ENCODE measurements at places on chromosomes 5 and 9.

DNA sequence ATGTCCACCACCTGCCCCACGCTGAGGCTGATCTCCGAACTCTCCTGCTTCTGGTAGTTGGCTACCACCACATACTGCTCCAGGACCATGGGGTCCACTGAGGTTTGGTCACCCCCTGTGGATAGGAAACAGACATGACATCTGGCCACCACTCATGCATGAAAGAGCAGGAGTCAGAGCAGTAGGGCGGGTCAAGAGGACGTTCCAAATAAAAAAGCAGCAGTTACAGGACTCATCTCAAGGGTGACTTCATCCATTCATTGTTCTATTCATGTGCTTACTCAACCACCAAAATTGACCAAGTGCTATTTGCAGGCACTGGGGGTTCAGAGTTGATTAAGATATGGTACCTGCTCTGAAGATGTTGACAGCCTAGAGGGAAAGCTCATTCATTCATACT, 79.2 kb upstream of the UBTD2 start:
- DNase-seq = no peak

DNA sequence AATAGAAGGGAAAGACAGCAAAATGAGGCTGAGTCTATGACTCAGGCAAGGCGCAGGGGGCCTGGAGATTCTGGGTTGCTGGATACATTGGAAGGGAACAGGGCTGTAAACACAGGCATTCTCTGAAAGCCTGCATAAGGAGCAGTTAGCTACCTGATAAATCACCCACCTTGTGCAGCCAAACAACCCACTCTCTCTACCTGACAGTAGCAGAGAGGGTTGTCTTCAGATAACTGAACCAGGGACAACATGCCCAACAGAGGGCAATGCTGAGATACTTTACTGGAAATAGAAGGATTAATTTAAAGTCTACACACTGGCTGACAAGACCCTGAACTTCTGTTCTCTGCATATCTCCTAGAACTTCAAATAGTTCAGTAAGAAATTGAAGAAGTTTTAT, 161.6 kb downstream of the KCTD16 start:
- DNase-seq = peak; percentile 11

GRCh38 chr9:14524873-14525515, 168.2 kb downstream of the ZDHHC21 start:
- DNase-seq = no peak

DNA sequence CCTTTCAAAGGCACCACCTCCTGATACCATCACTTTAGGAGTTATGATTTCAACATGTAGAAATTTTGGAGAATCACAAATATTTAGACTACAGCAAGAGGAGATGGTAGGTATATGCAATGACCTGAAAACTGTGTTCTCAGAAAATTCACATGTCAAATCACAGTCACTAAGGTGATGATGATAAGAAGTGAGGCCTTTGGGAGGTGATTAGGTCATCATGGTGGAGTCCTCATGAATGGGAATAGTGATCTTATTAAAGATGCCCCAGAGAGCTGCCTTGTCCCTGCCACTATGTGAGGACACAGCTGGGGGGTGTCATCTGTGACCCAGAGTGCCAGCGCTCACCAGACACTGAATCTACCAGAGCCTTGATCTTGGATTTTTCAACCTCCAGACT, 513.5 kb upstream of the TUSC1 start:
- DNase-seq = no peak

DNA sequence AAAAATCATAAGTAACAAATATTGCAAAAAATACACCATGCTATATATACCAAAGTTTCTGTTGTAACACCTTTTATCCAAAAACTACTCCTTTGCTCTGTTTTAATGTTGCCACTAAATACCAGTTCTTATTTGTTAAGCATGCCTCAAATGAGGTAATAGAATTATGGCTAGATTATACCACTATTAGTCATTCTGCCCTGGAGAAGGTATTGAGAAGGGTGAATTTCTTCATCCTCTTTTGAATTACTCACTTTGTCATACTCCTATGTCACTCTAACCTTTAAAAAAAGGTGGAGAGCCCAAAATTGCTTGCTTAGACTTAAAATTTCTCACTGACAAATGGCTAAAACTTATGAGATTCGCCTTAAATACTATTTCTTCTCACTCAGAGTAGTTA, 750.9 kb downstream of the MAT2B start:
- DNase-seq = no peak

- DNase-seq = no peak
These were observed 56.6 kb downstream of the KCNN2 start for GRCh38 chr5:114418176-114419066.

DNA sequence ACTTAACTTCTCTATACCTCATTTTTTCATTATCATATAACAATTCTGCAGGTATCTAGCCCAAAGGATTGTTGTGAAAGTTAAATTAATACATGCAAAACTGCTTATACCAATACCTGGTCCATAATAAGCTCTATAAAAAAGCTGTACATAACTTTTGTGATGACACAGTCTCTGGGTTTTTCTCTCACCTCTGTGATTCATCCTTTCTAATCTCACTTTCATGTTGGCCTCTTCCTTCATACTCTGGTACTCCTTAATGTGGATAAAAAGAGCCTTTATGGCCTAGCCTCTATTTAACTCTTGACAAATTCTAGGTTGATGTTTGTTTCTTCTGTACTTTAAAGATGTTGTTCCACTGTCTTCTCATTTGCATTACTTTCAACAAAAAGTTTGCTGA, 162.9 kb upstream of the ACOT12 start:
- no peak for DNase-seq

GRCh38 chr5:83095957-83096539, 18.7 kb downstream of the XRCC4 start:
- DNase-seq = no peak

DNA sequence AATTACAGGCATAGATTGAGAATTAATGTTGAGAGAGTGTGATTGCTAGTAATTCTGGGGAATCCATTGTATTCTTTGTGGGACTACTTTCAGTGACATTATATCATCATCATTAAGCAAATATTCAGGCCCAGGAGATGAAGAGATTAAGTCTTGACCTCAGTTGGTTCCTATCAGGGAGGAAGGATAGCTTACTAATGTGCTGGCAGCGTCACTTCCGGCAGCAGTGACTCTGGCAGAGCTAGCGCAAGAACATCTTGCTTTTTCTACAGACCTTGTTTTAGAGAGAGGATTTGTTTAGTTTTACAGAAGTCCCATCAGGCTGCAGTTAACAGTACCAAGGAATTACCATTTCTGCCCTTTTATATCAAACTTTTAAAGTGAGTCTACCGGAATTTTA, 20.3 kb downstream of the OSTF1 start:
- DNase-seq = no peak

DNA sequence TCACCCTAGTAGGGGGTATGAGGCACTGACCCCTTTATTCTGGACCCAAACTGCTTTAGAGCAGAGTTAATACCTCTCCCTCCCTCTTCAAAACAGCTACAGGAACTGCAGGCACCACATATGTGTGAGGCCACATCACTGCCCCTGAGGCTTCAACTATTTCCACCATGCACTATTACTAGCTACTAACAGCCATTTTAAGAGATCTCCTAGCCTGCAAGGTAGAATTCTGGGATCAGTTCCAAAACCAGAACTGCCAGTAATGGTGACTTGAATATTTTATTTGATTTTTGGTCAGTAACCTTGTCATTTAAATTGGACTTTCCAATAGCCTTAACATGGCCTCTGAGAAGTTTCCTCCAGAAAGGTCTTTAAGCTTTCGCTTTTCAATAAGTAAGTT, 55.3 kb upstream of the FSD1L start:
- DNase-seq = no peak
